Spinal cord (tissue), 10 donors: ENCODE measurements at places on chromosomes 13 and 19.

DNA sequence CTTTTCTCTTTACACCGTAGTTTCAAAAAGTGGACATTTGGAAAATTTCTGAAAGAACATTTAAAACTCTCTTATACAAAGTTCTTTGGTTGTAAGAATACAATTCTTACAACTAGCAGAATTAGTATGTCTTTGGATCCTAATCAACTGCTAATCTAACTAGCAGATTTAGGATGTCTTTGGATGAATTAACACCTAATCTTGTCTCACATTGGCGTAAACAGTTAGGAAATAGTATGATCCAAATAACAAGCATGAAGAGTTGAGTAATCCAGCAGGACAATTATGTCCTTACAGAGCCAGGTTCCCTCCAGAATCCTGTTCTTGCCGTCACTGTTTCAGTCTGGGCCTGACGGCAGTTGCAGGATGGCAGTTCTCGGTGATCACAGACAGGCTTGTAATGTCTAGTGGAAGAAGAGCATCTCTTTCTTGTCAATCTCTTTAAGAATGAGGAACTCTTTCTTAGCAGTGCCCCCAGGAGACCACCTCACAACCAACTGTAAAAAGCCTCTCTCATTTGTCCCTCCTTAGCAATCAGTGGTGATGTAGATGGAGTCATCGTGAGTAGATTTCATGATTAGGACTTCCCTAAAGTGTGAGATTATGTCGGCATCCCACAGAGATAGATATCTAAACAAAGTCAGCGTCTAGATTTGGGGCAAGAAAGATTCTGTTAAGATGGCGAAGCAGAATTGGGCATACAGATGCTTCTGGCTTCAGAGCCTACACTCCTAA, 5.7 kb upstream of the TNFSF13B start:
- DNase-seq, result no peak

GRCh38 chr13:83344518-83344917, 537.8 kb downstream of the SLITRK1 start:
- DNase-seq, result no peak

- DNase-seq, result no peak
These were observed 2.3 kb upstream of the FBN3 start for GRCh38 chr19:8151767-8152035.

- no peak for DNase-seq
These were observed 7.2 kb downstream of the RPL36 start for GRCh38 chr19:5697022-5697889.

- DNase-seq, result peak; percentile 66
These were observed 87.7 kb downstream of the DOCK9 start for GRCh38 chr13:98890186-98890585.

GRCh38 chr19:47430041-47430802, 10.9 kb upstream of the MEIS3 start:
- DNase-seq, result no peak

DNA sequence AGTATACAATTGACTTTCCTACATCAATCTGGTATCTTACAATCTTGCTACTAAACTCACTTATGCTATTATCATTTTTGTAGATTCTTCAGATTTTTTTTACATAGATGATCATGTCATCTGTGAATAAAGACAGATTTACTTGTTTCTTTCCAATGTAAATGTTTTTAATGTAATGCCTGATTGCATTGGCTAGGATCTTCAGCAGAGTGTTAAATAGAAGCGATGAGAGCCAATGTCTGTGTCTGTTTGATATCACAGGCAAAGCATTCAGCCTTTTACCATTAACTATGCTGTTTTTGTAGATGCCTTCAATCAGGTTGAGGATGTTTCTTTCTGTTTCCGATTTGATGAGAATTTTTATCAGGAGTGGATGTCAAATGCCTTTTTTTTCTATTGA, 19.2 kb downstream of the SLAIN1 start:
- DNase-seq, result peak; percentile 51

- no peak for DNase-seq
These were observed at the start of gene ICAM3 for GRCh38 chr19:10339380-10339960. Gene ICAM3 (minus strand): TSS chr19:10339624. CDS start chr19:10339614, 10 bp downstream.
